Right forelimb (tissue), 1 donor: ENCODE measurements at places on chromosomes 3 and 15.

GRCh38 chr3:64138656-64139375 lies 86.5 kb downstream of the PRICKLE2 start:
- DNase-seq, result no peak

DNA sequence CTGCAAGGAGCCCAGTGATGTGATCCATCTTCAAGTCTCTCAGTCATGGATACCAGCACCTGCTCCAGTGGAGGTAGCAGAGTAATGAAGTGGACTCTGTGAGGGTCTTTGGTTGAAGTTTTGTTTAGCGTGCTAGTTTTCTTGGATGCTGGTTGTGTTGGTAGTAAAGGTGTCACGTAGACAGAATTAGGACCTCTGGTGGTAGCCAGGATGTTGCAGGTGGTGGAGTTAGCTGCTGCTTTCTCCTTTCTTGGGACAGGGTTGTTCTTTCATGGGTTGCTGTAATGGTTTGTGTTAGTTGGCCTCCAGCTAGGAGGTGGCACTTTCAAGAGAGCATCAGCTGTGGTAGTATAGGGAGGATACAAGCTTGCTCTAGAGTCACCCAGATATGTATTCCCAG lies 125.2 kb downstream of the ANXA2 start:
- no peak for DNase-seq

GRCh38 chr3:126979046-126979628 lies 3.8 kb upstream of the PLXNA1 start:
- no peak for DNase-seq

GRCh38 chr3:107718547-107718946 lies 195.8 kb downstream of the BBX start:
- no peak for DNase-seq

GRCh38 chr3:158354713-158355112 lies 216.3 kb upstream of the MLF1 start:
- DNase-seq, result no peak

GRCh38 chr3:106805625-106806024 lies 571.6 kb upstream of the CCDC54 start:
- no peak for DNase-seq

- no peak for DNase-seq
These were observed 85.5 kb downstream of the FOXP1 start for GRCh38 chr3:71497971-71498444.

DNA sequence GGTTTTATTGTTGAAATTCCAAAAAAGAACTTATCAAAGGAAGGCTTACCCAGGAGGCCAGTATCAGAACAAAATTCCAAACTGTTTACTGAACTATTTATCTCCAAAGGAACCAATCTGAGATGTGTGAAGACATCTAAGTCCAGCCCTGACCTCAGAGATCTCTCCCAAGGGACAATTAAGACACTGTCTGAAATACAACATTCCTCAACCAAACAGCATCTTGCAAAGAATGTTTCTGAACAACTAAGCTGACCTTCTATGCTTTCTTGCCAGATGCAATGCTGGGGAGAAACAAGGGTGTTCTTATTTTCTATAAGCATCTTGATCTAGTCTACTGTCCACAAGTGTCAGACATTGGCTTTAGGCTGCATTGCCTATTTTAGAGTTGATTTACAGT lies 13.6 kb downstream of the PDZRN3 start:
- no peak for DNase-seq

DNA sequence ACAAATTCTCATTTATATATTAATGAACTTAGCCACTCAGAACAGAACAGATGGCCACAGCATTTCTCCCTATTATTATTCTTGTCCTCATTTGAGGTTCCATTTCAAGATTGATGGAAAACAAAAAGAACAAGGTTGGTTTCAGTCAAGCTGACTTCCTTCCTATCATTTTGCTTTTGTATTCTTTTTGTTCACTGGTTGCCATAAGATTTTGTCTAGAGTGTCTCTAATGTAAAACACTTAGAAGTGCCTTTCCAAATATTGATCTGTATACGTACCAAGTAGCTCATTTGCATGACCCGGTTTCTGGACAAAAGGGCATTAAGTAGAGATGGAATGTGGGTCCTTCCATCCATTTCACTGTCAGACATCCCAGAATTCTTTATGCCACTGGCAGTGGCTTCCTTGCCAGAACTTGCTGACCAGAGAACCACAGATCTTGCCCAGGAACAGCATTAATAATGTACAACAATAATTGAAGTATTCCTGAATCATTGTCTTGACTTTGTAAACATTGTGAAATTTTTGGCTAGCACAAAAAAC lies 63.8 kb downstream of the PEX5L start:
- no peak for DNase-seq

- DNase-seq, result peak; percentile 51
These were observed at the start of gene BDH1 for GRCh38 chr3:197555281-197556261. TSS of gene BDH1 (minus strand) at chr3:197555968. CDS start at chr3:197546443, 9,525 bp downstream.

GRCh38 chr15:52100807-52101442 lies 11.7 kb downstream of the BCL2L10 start:
- DNase-seq, result no peak

DNA sequence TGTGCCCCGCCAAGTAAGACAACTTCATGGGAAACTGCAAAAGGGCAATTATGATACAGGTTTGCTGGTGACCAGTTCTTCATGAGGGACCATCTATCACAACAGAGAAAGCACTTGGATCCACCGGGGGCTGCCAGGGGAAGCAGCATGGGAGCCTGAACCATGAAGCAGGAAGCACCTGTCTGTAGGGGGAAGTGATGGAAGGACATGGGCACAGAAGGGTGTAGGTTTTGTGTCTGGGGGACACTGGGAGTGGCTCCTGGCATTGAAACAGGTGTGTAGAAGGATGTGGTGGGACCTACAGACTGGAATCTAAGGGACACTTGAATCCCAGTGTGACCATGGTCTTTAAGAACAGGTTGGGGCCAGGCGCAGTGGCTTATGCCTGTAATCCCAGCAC lies 22.6 kb downstream of the MKRN2 start:
- DNase-seq, result no peak

GRCh38 chr15:58257776-58258325 lies 119.7 kb downstream of the AQP9 start:
- no peak for DNase-seq

DNA sequence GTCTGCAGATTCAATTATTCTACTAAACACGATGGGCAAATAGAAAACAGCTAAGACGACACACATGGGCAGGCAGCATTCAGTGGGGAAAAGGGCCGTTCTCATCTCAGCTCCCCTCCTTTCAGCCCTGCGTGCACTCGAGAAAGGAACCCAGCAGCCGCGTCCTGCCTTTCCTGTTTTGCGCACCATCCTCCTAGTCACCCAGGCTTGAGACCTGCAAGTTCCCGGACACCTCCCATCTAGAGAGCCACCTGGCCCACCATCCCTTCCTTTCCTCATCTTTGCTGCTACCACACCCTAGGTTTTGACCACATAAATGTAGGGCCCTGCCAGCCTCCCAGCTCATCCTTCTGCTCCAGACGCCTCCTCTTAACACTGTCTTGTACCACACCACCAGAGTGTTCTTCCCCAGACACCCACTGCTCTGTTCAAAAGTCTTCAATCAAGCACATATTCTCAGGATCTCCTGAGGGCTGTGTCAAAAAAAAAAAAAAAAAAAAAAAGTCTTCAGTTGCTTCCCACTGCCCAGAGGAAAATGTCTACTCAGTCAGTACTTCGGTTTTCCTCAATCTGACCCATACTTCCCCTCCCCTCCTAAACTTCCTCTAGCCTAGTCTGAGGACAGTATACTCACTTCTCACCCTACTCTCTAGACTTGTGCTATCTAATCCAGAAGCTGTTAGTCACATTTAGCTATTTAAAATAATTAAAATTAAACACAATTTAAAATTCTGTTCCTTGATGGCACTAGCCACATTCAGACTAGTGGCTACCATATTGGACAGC lies 182.0 kb downstream of the STT3B start:
- no peak for DNase-seq

DNA sequence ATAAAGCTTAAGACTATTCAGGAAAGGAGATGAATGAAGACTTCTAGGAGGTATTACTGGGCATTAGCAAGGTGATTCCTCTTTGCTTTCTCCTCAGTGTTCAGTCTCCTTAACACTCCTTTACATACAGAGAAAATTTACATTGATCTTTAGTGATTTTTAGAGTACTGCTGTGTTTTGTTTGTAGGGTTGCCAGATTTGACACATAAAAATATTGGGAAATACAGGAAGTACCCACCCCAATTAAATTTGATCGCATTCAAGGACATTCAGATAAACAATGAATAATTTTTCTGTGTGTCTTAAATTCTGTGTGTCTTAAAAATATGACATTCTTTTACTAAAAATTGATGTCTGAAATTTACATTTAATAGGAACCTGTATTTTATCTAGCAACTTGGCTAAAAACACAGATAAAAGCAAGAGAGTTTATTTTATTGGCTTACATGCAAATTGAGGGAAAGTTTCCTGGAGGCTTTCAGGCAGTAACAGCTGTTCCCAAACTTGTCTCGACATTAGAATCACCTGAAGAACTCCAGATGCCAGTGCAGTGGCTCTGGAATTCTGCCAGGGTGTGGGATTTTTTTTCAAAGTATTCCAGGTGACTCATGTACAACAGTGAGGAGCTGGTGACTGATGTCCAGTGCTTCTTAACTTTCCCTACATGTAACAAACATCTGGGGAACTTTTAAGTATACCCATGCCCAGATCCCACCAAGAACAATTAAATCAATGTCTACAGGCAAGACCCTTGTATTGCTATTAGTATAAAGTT lies 23.4 kb upstream of the PLOD2 start:
- DNase-seq, result no peak

- DNase-seq, result peak; percentile 68
These were observed 1.5 kb downstream of the SMAD6 start for GRCh38 chr15:66703540-66703941.

DNA sequence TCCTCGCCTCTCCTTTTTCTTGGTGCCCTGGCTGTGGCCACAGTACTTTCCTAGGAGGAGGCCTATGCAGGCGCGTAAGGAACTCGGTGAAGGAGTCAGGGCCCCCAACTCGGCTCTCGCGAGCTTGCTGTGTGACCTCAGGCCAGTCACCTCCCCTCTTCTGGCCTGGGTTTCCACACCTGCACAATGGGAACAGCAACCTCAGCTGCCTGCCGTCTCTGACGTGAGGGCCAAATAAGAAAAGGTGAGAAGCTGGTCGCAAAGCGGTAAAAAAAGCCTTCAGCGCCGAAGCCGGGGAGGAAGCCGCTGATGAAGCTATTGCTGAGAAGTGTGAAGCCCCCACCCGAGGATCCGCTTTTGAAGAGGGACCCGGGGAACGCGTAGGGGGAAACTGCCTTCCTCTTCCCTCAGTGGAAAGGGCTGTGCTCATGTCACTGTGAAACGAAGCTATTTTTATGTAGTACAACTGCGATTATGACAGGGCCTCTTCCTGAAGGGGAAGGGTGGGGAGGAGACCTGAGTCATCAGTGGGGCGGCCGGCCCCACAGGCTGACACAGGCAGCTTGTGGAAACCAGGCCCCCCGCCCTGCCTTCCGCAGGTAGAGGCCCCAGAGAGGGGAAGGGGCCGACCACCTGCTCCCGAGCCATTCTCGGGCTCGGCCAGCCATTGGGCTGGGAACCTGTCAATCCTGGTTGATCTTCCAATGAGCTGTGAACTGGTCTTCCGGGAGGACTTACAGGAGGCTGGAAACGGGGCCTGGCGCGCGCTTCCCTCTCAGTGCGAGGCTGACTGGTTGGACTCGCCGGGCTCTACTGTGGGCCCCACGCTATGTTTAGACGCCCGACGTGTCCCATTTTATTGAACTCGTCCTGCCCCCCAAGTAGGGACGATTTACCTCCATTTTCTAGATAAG lies 18.0 kb upstream of the ANKDD1A start:
- peak; percentile 96 for DNase-seq

- DNase-seq, result no peak
These were observed 123.4 kb downstream of the ATP10A start for GRCh38 chr15:25739687-25740121.

- DNase-seq, result no peak
These were observed 11.8 kb downstream of the SSR3 start for GRCh38 chr3:156543043-156543555.

GRCh38 chr3:30286007-30286669 lies 320.3 kb upstream of the TGFBR2 start:
- DNase-seq, result peak; percentile 58

- no peak for DNase-seq
These were observed 150.3 kb upstream of the SOX2 start for GRCh38 chr3:181561139-181562031.

DNA sequence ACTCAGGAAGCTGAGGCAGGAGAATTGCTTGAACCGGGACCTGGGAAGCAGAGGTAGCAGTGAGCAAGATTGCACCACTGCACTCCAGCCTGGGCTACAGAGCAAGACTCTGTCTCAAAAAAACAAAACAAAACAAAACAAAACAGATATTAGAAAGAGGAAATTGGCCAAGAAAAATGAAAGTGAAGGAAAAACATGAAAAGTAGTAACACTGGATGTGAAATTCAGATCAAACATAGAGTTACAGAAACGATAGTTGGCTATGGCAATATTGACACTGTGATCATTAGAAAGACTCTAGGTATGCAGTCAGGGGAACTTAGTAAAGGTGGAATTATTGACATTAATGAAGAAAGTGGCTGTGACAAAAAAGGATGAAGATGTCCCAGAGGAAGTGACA lies 13.2 kb upstream of the TIPARP start:
- no peak for DNase-seq

DNA sequence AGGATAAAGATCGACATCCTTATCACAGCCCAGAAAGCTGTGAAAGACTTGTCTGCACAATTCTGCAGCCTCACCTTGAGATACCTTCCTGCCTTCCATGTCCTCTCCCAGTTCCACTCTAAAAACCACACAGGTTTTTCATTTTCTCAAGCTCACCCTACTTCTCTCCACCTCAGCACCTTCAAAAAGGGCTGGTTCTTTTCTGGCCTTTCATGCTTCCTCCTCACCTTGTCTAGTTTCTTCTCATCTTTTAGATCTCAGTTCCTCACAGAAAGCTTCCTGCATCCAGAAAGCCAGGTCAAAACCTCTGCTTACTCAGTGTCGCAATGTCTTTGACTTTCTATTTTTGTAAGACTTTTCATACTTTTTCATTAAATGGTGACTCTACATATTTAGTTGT lies 140.2 kb upstream of the STT3B start:
- DNase-seq, result no peak

DNA sequence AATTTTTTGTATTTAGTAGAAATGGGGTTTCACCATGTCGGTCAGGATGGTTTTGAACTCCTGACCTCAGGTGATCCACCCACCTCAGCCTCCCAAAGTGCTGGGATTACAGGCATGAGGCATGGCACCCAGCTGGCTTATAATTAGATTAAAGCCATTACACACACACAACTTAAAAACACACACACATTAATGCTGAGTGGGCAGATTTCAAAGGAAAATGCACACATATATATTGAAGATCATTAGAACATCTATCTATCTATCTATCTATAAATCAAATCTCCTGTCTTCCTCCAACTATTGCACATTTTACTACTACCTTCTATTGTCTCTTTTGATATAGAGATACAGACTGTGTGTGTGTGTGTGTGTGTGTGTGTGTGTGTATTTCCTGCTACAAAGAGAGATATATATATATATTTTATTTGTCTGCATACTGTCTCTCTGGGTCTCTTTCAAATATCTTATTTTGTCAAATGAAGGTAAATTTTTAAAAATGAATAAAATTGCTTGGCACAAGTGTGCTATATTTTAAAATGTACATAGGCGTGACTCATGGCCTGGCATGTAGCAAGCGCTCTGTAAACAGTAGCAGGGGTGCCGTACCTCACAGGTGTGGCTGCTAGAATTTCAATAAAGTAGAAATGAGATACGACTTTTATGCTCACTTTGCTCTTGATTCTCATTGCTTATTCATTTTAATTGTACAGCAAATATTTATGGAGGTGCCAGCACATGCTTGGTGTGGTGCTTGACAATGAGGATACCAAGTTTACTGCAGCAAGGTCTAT lies 655.8 kb downstream of the AGBL1 start:
- no peak for DNase-seq
